ENCODE measurements at places on chromosomes 2 and 18.

DNA sequence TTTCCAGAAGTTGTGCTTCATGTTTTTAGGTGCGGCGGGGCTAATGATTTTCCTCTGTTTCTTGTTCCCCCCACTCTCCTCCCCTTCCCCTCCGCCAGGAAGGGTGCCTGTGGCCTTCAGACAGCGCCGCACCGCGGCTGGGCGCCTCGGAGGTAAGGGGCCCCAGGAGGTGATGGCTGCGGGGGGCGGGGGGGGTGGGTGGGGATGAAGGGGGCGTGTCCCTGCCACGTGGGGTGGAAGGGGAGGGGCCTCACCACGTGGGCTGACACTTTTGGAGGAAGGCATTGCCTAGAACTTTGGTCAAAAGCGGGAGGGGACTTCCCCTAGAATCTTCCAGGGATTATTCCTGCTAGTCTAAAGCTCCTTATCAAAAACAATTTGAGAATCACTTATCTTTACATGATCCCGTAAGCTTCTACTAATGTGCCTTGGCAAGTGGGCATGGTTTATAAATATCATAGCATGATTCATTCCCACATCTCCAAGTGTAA lies 83.1 kb downstream of the FAM210A start:
- no peak for DNase-seq

GRCh38 chr18:363301-364085 lies 95.6 kb upstream of the THOC1 start:
- DNase-seq = no peak

GRCh38 chr2:10561288-10562035 lies 113.3 kb upstream of the ODC1 start:
- DNase-seq = no peak

- DNase-seq = no peak
Measured at GRCh38 chr2:174263997-174264396, 15.7 kb upstream of the OLA1 start.

All from activated T-cell treated with anti-CD3 and anti-CD28 coated beads, Interleukin-2, amount 50 U/mL, for 1 hour (primary cell).